ENCODE measurements at places on chromosomes 1 and 21. TPM values are rescaled to one million over a fixed set of nuclear protein-coding genes. Genes with fewer than 3 reads are reported as not detected.

The APCS gene
- total RNA-seq, result not detected

DNA sequence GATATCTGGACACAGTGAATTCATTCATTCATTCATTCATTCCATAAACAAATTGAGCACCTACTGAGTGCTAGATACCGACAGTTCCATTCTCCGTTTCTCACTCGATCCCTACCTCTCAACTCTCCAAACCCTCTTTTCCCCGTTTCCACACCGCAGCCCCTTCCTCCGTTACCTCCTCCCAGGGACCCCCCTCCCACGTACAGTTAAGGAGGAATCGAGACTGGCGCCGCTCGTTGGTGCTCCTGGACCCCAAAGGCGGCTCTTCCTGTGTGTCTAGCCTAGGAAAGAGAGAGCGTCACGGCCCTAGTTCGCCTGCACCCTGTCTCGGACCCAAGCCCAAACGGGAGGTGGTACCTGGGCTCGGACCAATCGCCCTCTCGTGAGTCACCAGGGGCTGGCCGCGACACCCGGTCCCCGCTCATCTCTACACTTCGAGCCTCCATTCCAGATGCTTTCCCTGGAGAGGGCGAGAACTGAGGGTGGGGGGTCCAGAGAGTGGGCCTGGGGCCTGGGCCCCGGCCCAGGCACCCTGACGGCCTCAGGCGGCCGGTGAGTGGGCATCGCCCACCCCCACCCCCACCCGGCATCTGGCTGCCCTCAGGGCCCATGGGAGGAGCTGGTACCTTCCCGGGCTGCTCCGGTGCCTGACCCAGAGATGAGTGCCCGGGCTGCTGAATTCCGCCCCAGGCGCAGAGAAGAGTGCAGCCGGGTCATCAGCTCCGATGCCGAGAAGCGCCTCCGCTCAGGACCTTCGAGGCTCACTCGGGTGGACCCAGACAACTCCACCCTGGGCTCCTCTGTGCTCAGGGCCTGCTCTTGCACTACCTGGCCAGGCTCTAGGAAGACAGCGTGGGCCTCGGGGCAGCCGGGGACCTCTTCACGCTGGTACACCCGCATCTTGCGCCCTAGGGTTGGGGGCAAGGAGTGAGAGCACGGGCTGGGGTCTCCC is 4.9 kb downstream of the ARHGEF19 start:
- DNase-seq, result no peak

DNA sequence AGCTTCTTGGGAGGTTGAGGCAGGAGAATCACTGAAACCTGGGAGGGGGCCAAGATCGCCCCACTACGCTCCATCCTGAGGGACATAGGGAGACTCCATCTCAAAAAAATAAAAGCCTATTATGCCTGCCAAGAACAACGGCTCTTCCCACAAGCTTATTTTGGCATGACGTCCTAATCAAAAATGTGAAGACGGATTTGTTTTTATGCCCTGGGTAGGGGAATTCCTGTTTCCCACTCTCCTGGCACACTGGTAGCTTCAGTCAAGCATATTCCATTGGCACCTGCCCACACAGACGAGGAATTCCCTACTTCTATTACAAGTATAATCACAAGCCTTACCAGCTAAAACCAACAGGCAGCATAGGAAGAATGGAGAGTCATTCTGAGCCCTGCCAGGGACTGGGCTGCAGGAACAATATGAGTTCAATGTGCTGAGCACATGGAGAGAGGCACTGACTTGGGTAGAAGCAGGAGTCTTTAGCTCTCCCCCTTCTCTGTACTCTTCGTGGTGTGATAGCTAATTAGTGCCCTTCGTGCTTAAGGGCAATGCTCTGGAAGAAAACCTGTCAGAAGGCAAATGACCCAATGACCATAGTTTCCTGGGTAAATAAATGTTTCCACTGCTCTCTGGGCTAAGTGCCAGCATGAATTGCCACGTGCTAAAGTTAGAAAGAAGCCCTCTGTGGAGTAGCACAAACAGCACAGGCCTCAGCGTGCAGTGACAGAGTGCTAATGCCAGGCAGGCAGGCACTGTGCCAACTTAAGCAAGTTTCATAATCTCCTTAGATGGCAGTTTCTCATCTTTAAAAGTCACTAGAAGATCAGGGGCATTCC is 16.8 kb downstream of the TNFSF4 start:
- peak; percentile 63 for DNase-seq

GRCh38 chr1:205335692-205336091 is 14.1 kb upstream of the NUAK2 start:
- peak; percentile 60 for DNase-seq

Data from breast epithelium (tissue), 4 donors.